ENCODE measurements at places on chromosomes 12 and 14.
A peak's percentile ranks its signal among the peaks of the same experiment; 100 is the strongest.

DNA sequence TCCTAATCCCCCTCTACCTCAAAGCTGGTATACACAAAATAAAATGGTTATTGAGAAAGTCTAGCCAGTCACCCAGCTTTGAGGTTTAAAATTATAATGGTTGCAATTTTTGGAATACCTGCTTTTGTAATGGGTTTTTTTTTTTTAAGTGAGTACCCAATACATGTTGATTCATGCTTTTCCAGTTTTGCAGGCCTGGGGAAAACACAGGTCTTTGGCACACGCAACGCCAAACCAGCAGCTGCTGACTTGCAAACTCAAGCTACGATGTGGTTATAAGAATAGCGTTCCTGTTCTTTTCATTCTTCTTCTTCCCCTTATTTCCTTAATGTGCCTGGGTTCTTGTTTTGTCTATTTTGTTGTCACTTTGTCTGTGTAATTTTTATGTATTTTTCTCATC lies 233.0 kb downstream of the EGLN3 start:
- no peak for DNase-seq

- DNase-seq: no peak
These were observed 16.1 kb upstream of the KRT80 start for GRCh38 chr12:52207895-52208294.

GRCh38 chr14:89179891-89180404 lies 237.1 kb downstream of the FOXN3 start:
- DNase-seq: no peak

GRCh38 chr14:56026506-56026905 lies 91.7 kb upstream of the PELI2 start:
- DNase-seq: no peak

- no peak for DNase-seq
These were observed 11.2 kb upstream of the PYGL start for GRCh38 chr14:50955373-50956043.

- no peak for DNase-seq
These were observed 4.5 kb downstream of the LHX5 start for GRCh38 chr12:113467142-113467501.

- DNase-seq: peak; percentile 80
These were observed 5.9 kb upstream of the RNU7-1 start for GRCh38 chr12:6937481-6938352.

GRCh38 chr12:114294303-114294685 lies 111.7 kb downstream of the TBX5 start:
- DNase-seq: no peak

GRCh38 chr12:48279101-48279500 lies 71.6 kb downstream of the ZNF641 start:
- DNase-seq: no peak

DNA sequence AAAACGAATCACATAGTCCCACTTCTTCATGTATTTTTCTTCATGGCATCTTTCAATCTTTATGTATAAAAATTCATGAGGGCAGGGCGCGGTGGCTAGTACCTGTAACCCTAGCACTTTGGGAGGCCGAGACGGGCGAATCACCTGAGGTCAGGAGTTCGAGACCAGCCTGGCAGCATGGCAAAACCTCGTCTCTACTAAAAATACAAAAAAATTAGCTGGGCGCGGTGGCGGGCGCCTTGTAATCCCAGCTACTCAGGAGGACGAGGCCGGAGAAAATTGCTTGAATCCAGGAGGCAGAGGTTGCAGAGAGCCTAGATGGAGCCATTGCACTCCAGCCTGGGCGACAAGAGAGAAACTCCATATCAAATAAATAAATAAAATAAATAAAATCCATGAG lies 2.5 kb upstream of the GABARAPL1 start:
- no peak for DNase-seq

DNA sequence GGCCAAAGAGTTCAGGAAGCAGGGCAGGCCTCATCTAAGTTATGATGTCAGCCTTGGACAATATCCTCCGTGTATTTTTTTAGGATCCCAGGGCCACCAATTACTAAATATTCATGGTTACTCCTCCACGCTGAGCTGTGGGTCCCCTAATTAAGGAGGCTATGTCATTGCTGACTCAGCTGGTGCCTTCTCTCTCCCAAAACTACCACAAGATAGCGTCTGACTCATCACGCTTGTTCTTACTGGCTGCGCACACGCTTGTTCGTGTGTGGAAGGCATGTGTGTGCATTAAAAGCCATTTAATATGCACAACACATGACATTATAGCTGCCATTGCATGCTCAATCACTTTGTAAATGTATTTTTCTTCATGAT lies 78.3 kb downstream of the GSC start:
- DNase-seq: no peak

GRCh38 chr14:84688297-84689025 lies 841.5 kb upstream of the FLRT2 start:
- no peak for DNase-seq

DNA sequence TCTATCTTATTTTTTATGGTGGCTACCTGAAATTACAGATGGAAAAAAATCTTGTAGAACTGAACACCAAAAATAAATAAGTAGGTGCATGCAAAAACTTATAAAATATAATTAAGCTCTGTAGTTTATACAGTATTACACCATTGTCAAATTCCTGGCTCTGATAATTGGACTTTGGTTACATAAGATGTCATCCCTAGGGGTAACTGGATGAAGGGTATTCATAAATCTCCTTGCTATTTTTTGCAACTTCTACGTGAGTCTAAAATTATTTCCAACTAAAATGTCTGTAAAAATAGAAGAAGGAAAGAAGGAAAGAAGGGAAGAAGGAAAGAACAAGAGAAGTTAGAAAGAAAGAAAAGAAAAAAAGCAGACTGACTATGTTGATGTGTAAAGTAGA lies 716.6 kb downstream of the BCL11B start:
- DNase-seq: no peak

GRCh38 chr12:24902511-24903328 lies 46.2 kb downstream of the BCAT1 start:
- peak; percentile 71 for DNase-seq

GRCh38 chr12:1517007-1517406 lies 77.4 kb downstream of the FBXL14 start:
- no peak for DNase-seq

DNA sequence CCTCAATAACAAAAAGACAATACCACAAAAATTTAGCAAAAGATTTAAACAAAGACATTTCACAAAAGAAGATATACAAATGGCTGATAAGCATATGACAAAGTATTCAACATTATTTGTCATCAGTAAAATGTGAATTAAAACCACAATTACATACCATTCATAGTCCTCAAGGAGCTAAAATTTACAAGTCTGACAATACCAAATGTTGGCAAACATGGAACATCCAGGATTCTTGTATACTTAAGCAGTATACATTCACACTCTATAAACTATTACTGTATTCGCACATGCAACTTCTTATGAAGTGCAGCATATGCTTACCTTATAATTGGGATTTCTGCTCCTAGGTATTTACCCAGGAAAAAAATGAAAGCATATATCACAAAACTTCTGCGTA lies 49.7 kb upstream of the BDKRB2 start:
- no peak for DNase-seq

Measured in C1 segment of cervical spinal cord (tissue), 14 donors.